ENCODE measurements at places on chromosomes 5 and 9. TPM values are rescaled to one million over a fixed set of nuclear protein-coding genes. Genes with fewer than 3 reads are reported as not detected.

MZB1 gene
- total RNA-seq = not detected

IGIP gene
- total RNA-seq = 6.3 TPM

ZNF883 gene
- 0.53 TPM for total RNA-seq

SLC46A2 gene
- not detected for total RNA-seq

FGF1 gene
- total RNA-seq = 0.07 TPM

S1PR3 gene
- 22.7 TPM for total RNA-seq

IFNB1 gene
- total RNA-seq = not detected

IL5 gene
- not detected for total RNA-seq

Data from thoracic aorta endothelial cell (primary cell).